CD4-positive, alpha-beta T cell treated with Interleukin-2 at 100 ng/mL for 4 hours (primary cell): ENCODE measurements at places on chromosomes 3 and 15.

GRCh38 chr15:101288905-101289513 lies 6.0 kb downstream of the SNRPA1 start:
- peak; percentile 66 for DNase-seq

DNA sequence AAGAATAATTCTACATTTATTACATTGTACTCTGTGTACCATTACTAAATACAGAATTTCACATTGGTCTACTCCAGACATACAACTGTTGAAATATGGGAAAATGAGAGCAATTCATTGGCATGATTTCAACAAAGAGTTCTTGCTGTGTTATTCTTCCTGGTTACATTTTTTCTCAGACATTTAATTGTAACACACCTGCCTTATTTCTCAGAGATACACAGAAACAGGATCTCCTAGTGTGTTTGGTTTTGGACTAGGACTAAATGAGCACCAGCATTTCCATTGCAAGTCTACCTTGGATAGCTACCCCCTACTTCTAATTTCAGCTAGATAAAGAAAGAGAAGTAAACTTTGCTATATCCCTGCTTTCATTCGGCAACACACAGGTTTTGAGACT lies 274.3 kb upstream of the CNTN4 start:
- DNase-seq, result no peak

- DNase-seq, result no peak
These were observed 89.3 kb upstream of the ST8SIA2 start for GRCh38 chr15:92304223-92304975.

DNA sequence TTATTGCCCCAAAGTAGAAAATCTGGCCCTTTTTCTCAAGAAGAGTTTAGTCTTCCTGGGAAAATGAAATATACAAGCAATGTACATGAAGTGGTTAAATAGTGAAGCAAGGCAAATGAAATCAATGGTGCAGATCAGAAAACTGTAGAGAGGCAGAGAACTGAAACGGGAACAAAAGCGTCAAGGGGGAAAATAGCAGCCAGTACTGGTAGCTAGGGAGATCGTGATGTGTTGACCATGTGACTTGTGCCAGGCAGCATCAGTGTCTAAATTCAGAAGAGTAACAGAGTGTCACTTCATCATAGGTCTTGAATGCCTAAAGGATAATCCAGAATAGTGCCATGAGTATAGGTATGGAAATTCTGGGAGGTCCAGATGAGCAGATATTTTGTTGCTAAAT lies 163.1 kb downstream of the CHL1 start:
- no peak for DNase-seq

DNA sequence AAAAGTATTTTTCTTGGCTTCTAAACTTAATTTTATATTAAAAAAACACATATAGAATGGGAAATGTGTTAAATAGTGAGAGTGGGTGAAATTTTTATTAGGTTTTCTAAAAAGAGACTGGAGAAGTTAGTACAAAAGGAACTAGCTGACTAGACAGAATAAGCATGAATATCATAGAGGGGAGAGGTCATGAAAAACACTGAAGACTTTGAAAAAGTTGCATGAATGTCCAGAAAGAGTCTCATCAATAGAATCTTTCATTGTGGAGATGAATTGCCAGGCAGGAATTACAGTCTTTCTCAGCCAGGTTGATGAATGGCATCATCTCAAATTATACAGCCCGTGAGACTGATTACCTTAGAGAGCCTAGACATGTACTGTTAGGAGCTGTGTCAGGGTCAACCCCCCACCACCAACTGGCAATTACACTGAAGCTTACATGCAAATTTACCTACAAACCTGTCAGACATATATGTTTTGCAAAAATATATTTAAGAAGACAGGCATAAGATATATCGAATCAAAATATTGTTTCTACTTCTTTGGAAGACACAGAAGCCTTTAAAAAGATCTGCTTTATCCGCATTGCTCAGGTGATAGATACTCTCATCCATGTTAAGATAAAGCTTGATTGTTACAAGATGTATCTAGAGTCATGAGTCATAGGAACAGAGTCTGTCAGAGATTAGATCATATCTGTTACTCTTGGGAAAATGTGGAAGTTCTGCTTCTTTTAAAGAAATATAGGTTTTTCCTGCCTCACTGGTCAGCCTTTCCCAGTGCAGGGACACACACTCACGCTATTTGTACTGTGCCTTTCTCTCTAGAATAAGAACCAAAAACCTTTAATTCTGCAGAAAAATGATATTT lies 34.8 kb upstream of the PFN2 start:
- no peak for DNase-seq

- no peak for DNase-seq
These were observed 161.3 kb downstream of the EPHB1 start for GRCh38 chr3:134956395-134956794.

DNA sequence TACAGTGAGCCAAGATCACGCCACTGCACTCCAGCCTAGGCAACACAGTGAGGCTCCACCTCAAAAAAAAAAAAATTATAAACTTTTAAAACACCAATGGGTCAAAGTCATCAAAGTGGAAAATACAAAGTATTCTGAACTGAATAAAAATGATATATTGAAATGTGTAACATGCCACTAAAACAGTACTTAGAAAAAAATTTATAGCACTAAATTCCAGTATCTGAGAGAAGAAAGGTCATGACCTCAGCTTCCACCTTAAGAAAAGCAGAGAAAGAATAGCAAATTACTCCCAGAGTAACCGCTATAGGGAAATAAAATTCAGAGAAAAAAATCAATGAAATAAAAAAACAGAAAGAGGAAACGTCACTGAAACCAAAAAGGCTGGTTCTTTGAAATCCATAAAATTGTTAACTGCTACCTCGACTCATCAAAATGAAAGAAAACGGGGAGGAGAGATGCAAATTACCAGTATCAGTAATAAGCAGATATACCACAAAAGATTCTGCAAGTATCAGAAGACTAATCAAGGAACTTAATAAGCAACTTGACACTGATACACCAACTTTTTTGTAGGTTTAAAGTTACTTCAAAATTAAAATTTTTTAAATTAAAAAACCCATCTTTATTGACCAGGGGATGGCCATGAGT lies 20.8 kb downstream of the ATP13A3 start:
- peak; percentile 11 for DNase-seq

DNA sequence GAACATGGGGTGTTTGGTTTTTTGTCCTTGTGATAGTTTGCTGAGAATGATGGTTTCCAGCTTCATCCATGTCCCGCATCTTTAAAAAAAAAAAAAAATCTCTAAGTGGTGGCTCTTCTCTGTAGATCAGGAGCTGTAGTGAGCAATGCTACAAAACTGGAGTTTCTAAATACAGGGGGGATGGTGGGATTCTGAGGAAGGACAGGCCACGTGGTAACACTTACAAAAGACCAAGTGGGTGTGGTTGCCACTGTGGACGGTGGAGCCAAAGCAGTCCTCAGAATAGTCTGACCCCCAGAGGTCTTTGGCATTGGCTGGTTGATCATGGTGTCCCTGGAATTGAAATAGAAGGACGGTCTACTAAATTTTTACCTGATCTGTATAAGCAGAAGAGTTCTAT lies 7.7 kb downstream of the CCRL2 start:
- no peak for DNase-seq

DNA sequence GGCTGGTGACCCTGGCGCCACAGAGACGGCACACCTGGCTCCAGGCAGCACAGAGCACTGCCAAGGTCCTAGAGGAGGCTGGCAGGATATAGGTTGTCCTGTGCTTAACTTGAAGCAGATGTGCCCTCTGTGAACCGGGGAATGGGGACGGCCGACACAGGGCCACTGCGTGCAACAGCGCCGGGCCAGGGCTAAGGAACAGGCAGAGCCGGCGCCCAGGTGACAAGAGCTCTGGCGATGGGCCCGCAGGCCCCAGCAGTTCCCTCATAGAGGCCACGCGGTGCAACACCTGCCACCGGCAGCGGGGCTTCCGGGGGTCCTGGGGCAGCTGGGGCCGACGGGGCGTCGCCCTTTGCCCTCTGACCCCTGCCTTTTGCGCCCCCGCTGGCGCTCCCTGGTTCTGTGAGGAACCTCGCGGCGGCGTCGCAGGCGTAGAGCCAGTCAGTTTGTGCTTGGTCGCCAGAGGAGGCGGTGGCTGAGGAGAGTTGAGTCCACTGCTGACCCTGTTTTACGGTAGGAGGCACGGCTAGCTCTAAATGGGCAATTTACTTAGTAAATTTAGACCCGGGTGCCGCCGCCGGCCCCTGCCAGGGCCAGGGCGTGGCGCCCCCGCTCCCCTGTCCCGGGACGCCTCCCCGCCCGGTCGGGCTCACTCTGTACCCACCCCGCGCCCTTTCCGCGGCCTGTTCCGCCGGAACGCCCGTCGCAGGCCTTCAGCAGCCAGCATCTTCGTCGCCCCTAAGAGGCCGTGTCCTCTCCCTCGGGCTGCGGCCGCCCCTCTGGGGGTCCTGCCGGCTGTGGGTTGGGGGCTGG lies at the start of gene NPAP1:
TSS of gene NPAP1 (plus strand) at position 444 of the 813 bp plus-strand sequence. CDS start at position 537, 93 bp downstream.
- DNase-seq, result no peak

- DNase-seq, result no peak
These were observed 90.2 kb downstream of the ARNT2 start for GRCh38 chr15:80494351-80494751.

- no peak for DNase-seq
These were observed 1.0 kb downstream of the ULK3 start for GRCh38 chr15:74841891-74842373.

DNA sequence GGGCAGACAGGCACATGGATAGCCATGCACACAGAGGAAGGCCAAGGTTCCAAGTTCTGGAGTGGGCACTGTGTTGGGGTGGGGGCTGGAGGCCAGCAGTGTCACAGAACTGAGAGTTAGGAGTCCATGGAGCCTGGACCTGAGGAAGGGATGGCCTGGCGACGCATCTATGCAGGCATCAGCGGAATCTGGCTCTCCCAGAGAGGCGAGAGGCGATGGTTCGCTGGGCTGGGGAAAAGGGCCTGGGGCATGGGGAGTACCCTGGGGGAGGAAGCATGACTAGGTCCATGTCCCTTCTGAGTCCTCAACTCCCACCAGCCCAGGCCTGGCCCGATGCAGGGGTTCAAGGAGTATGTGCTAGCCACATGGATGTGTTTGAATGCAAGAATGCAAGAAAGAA lies 192.8 kb upstream of the LINGO1 start:
- no peak for DNase-seq

DNA sequence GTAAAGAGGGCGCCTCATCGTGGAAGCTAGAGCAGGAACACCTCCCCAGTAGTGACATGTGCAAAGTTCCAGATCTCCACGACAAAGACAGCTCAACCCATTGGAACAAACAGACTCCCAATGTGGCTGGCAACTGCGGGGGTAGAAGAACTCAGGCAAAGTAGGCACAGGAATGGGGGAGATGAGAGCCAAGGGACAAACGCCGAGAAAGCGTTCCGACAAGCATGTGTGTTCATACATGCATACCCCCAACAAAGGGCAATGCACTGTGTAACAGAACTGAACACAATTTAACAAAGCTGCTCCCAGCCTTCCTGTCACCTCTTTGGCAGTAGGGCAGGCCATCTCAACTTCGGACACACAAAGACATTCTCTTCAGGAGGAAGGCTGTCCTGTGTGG lies 11.6 kb downstream of the RCCD1 start:
- DNase-seq, result no peak

- DNase-seq, result no peak
These were observed 113.3 kb downstream of the PDCD6IP start for GRCh38 chr3:33911525-33912322.

DNA sequence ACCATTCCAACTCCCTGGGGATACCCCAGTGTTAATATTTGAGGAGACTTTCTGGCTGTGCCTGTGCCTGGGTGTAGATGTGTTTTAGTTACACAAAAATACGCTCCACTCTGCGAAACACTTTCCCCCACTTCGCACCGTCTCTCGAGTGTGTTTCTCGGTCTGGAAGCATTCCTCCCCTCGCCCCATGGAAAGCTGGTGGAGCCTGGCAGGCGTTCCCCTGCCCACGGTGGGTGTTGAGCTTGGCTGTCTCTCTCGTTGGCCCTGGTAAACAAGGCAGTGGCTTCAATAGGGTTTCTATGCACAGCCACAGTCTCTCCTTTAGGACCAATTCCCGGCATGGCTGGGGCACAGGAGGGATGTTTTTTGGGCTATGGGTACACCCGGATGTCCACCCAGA lies 19.3 kb downstream of the IQSEC1 start:
- no peak for DNase-seq

GRCh38 chr3:188602111-188602510 lies 448.2 kb downstream of the LPP start:
- no peak for DNase-seq

DNA sequence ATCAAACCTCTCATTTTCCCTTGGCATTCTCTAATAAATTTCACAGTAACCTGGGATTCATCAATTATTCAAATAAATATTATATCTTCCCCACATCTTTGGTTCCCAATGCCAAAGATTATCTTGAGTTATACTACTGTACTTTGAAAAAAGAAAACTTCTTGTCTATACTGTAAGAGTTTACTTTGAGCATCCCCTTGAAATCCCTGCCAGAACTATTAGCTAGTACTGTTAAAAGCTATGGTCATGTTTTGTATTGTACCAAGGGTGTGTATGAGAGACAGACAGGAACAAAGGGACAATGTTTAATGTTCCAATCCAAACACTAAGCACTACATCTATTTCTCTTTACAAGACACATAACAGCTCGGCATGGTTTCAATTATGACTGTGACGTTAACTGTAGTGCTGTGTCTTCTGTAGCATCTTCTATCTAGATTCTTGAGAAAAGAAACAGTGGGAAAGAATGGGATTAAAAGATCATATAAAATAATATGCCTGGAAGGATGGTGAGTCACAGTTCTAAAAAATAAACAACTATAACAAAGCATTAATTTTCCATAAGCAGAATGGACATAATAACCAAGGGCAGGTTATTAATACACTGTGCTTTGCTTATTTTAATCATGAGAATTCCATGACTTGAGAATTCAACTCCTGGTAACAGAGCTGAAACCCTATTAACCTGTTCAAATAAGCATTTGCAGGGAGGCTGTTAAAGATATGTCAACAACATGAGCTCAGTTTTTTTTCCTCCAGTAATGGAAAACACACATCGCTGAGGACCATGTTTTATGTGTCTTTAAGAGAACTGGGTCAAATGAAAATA lies 71.1 kb downstream of the ALDH1A2 start:
- no peak for DNase-seq

- no peak for DNase-seq
These were observed 11.2 kb upstream of the GTF2A2 start for GRCh38 chr15:59668556-59668955.

DNA sequence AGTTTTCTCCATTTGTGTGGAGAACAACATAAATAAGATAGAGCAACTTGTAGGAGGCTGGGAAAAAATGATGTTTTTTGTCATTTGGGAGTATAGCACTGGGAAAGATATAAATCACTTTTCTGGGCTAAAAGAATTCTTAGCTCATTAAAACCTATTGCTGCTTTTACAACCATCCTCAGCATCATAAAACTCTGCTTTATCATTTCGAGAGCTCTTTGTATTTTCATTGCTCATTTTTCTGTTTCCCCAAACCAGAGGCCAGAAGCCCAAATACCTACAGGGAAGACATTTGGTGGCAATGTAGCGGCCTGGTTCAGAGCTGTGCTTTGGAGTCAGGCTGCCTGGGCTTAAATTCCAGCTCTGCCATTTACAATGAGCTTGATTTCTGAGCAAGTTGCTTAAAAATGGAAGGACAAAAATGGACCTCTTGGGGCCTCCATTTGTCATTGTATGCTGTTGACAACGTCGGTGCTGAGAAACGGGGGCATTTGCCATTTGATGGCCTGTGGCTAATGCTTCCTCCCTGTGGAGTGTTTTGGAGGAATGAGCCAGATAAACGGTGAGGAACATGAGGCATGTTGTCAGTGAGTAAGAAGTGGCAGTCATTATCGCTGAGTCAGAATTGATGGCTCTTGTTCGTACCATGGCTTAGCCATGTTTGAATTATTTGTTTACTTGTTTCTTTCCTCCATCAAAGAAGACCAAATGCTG lies 260.0 kb downstream of the EBLN2 start:
- no peak for DNase-seq
